Dermis microvascular lymphatic vessel endothelial cell (primary cell): ENCODE measurements at places on chromosomes 3 and 15. TPM values are rescaled to one million over a fixed set of nuclear protein-coding genes. Genes with fewer than 3 reads are reported as not detected.

- DNase-seq: no peak
Measured at GRCh38 chr3:127151251-127151564, 41.7 kb upstream of the PRR23E start.

- DNase-seq: peak; percentile 55
Measured at GRCh38 chr3:141860766-141861513, 15.5 kb upstream of the ATP1B3 start.

GRCh38 chr3:70982284-70982683 lies 601.2 kb downstream of the FOXP1 start:
- no peak for DNase-seq

DNA sequence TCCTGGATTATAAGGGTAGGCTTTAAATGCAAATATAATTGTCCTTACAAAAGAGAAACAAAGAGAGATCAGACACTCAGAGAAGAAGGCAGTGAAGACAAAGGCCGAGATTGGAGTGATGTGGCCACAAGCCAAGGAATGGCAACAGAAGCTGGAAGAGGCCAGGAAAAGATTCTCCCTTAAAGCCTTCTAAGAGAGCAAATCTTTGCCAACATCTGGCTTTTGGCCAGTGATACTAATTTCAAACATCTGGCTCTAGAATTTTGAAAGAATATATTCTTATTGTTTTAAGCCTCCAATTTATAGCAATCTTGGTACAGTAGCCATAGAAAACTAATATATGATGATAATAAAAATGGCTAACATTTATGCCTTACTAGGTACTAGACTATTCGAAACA lies 615.8 kb upstream of the ZNF385D start:
- DNase-seq: no peak

- DNase-seq: no peak
Measured at GRCh38 chr3:95511828-95512227, 1302.6 kb upstream of the EPHA6 start.

GRCh38 chr15:73889053-73889761 lies 15.8 kb downstream of the TBC1D21 start:
- DNase-seq: no peak

The MUC13 gene
- not detected in 2 replicates for total RNA-seq

The C3orf52 gene
- 8.1 and 10.0 TPM in 2 replicates for total RNA-seq

The ZIC1 gene
- total RNA-seq: not detected in 2 replicates

The TM4SF4 gene
- total RNA-seq: not detected in 2 replicates
